Activated CD4-positive, alpha-beta T cell treated with anti-CD3 and anti-CD28 coated beads, Interleukin-2, amount 50 U/mL, for 24 hours (primary cell): ENCODE measurements at places on chromosomes 7 and 10.

GRCh38 chr7:145276118-145276517 lies 440.3 kb upstream of the TPK1 start:
- DNase-seq: no peak

DNA sequence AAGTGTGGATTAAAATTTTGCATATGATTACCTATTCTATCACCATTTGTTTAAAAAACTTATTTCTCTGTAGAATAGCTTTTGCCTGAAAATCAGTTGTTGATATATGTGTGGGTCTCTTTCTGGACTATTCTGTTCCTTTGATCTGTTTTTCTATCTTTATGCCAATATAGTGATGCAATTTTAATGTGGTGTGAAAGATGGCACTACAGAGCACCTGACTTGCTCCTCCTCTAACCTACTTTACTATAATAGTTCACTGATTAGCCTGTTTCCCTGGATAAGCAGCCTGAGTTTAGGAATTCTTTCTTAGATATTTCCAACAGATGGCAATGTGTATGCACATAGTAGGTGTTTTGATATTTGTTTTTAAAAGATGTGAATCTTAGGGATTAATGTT lies 294.5 kb downstream of the AUTS2 start:
- no peak for DNase-seq

GRCh38 chr7:78777829-78778228 lies 675.6 kb downstream of the MAGI2 start:
- DNase-seq: no peak

GRCh38 chr7:134443396-134444070 lies 15.4 kb downstream of the AKR1B1 start:
- DNase-seq: no peak

- no peak for DNase-seq
Measured at GRCh38 chr7:152669758-152670157, 6.2 kb downstream of the XRCC2 start.

DNA sequence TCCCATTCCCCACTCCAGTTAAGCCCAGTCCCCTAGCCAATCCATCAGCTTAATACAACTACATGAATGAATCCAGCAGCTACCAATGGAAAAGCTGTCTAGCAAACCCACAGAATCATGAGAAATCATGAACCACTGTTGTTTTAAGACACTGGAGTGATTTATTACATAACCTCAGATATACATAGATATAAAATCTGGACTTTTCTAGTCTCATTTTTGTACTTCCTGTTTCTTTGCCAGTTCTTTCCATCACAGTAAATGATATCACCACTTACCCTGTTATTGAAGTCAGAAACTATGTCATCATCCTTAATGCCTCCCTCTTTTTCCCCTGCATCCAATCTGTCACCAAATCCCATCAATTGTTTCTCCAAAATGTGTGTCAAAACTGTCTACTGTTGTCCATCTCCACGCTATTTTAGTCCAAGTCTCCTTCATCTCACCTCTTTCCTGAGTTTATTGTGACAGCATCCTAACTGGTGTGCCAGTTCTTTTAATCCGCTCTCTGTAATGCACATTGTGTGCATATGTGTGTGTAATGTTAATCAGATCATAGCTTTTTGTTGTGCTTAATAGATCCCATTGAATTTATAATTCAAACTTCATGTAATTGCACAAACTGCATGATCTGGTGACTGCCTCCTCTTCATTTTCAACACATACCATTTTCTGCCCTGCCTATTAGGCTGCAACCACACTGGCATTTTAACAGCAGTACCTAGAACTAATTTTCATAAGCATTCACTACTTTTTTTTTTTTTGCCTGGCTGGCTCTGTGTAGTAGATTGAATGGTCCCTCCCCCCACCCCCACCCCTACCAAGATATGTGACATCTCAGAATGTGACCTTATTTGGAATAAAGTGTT lies 56.0 kb downstream of the MKLN1 start:
- no peak for DNase-seq

DNA sequence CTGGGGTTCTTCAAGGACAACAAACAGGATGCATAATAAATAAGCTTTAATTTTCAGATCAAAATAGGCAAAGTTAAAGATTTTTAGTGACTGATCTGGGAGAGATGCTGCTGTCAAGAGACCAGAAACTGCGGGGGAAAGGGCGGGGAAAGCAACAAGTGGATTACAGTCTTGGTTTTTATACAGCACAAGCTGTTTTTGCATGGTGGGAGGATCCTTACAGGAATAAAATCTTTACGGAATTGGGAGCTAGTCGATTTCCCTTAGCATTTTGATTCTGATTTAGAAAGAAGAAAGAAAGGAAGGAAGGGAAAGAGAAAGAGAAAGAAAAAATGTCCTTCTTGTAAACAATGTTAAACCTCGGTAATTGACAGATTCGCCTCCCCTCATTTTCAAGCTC lies 242.3 kb upstream of the SP8 start:
- no peak for DNase-seq

- no peak for DNase-seq
Measured at GRCh38 chr7:46233585-46234329, 312.7 kb upstream of the IGFBP3 start.

- no peak for DNase-seq
Measured at GRCh38 chr10:68876246-68877138, 24.6 kb upstream of the DDX50 start.

DNA sequence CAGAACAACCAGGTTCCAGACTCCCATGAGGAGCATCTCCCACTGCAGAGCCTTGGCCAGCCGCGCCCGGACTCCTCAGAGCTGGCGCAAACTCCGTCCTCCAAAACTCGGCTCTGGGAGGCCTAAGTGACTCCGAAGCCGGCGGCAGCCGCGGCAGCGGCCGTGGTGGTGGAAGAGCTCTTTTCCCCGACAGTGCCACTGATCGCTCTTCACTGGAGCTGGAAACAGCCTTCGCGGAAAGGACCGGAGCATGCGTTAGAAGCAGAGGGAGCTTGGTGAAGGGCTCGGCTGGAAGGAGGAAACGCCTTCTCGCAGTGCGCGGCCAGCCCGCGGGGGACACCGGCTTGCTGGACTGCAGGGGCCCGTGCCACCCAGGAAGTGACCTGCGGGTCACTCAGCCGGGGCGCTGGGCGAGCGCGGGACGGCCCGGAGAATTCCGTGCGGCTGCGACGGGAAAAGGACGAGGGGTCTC lies 5.0 kb upstream of the HOXA13 start:
- DNase-seq: no peak

- DNase-seq: no peak
Measured at GRCh38 chr10:130666215-130666614, 530.0 kb downstream of the GLRX3 start.

DNA sequence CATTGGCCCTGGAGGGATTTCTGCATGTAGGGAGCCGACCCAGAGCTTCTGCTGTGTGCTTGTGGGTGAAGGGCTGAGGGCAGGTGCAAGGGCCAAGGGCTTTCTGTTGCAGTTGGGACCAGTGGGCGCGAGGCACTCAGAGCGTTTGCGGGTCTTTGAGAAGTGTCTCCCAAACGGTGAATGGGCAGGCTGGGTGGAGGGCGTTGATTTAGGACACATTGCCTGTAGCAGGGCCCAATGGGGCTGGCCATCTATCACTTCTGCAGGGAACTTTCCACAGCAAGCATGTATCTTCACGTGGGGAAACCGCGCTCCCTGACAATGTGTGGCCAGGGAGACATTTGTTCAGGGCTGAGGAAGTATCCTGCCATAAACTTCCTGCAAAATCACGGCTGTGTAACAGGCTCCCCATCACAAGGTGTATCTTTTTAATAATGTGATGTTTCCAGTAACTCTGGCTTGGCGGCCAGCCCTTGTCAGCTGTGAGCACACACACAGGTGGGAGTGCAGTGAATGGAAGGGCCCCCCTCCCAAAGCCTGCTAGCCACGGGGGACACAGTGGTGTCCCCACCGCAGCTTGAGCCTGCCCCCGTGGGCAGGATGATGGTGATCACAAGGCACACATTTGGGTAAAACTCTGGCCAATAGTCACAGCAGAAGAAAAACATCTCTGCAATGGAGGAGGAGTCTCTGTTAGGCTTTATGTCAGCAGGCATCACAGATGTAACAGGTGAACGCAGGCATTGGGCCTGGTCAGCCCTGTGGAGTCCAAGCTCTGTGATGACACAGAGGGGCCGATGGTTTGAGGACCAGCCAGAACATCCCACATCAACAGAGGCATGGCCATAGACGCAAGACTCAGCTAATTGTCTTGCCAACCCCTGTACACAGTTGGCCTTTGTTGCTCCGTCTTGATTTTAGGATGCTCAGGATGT lies 84.3 kb downstream of the GLRX3 start:
- no peak for DNase-seq

DNA sequence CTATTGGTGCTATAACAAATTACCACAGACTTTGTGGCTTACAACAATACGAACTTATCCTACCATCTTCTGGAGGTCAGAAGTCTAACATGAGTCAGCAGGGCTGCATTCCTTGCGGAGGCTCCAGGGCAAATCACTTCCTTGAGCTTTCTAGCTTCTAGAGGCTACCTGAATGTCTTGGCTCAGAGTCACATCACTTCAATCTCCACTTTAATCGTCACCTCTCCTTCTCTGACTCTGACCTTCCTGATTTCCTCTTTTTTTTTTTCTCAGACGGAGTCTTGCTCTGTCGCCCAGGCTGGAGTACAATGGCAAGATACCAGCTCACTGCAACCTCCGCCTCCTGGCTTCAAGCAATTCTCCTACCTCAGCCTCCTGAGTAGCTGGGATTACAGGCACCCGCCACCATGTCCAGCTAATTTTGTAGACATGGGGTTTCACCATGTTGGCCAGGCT lies 44.6 kb upstream of the ANAPC16 start:
- DNase-seq: no peak
